Brain (organoid and tissue), 16 donors: ENCODE measurements at places on chromosomes 16 and 17. TPM values are rescaled to one million over a fixed set of nuclear protein-coding genes. Genes with fewer than 3 reads are reported as not detected.

The DPEP2 gene
- polyA plus RNA-seq, result 1.2 TPM

The SMIM22 gene
- 103 TPM for polyA plus RNA-seq

The USB1 gene
- polyA plus RNA-seq, result 59.1 TPM

The TLCD2 gene
- polyA plus RNA-seq, result 0.27 TPM

The CALB2 gene
- polyA plus RNA-seq, result 308 TPM

The NECAB2 gene
- 35.7 TPM for polyA plus RNA-seq

The MYH1 gene
- polyA plus RNA-seq, result not detected

The FBXW10 gene
- not detected for polyA plus RNA-seq

The ACSM2A gene
- polyA plus RNA-seq, result not detected

The PYY gene
- polyA plus RNA-seq, result not detected

The TBC1D3C gene
- not detected for polyA plus RNA-seq

The HEATR9 gene
- polyA plus RNA-seq, result not detected

The RAB37 gene
- 2.8 TPM for polyA plus RNA-seq

The IQCK gene
- polyA plus RNA-seq, result 52.4 TPM

The SLC16A11 gene
- 3.4 TPM for polyA plus RNA-seq

The ACSM2B gene
- not detected for polyA plus RNA-seq

The CDH13 gene
- polyA plus RNA-seq, result 10.7 TPM

The NPIPA8 gene
- polyA plus RNA-seq, result 3.8 TPM

The C16orf74 gene
- polyA plus RNA-seq, result 2.3 TPM

The MYH11 gene
- 9.7 TPM for polyA plus RNA-seq

The FBXW10B gene
- polyA plus RNA-seq, result not detected

The LRRC75A gene
- polyA plus RNA-seq, result 38.0 TPM

The TBC1D16 gene
- polyA plus RNA-seq, result 60.6 TPM

The SLC6A4 gene
- polyA plus RNA-seq, result 0.32 TPM

The MPO gene
- 0.88 TPM for polyA plus RNA-seq

The P2RX1 gene
- polyA plus RNA-seq, result not detected

The TPSD1 gene
- polyA plus RNA-seq, result not detected

The COX6A2 gene
- 1.8 TPM for polyA plus RNA-seq

The NPTX1 gene
- 22.4 TPM for polyA plus RNA-seq

The GPR142 gene
- 0.51 TPM for polyA plus RNA-seq

The NEUROD2 gene
- 8.1 TPM for polyA plus RNA-seq

The RHBDL1 gene
- polyA plus RNA-seq, result 10.0 TPM

The IL17C gene
- not detected for polyA plus RNA-seq

The HS3ST3A1 gene
- 0.32 TPM for polyA plus RNA-seq

The CRYBA1 gene
- polyA plus RNA-seq, result not detected

The NACA2 gene
- not detected for polyA plus RNA-seq

The BHLHA9 gene
- polyA plus RNA-seq, result not detected

The DPEP1 gene
- polyA plus RNA-seq, result 0.59 TPM

The CES3 gene
- polyA plus RNA-seq, result 0.93 TPM

The BCAR1 gene
- polyA plus RNA-seq, result 76.8 TPM

The CDH5 gene
- polyA plus RNA-seq, result 16.9 TPM

The TEX14 gene
- polyA plus RNA-seq, result 0.36 TPM

The PDE6G gene
- polyA plus RNA-seq, result not detected
